ENCODE measurements at places on chromosomes 12 and 14.

GRCh38 chr14:76917158-76917596 is 91.0 kb downstream of the LRRC74A start:
- DNase-seq: peak; percentile 82

DNA sequence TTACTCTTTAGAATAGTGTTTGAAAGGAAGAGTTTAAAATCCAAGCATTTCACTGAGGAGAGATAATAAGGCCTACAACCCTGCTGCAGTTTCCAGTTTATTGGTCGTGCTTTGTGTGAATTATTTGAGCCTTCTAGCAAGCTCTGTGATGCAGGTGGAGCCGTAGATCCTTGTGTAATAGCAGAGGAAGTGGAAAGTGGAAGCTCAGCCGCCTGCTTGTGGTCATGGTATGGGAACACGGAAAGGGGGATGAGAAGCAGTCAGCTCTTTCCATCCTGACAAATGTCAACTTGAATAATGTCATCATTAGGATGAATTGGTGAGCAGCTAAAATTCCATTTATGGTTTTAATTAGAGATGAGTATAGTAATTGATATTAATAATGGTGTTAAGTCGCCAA is 29.1 kb downstream of the SYNE2 start:
- no peak for DNase-seq

DNA sequence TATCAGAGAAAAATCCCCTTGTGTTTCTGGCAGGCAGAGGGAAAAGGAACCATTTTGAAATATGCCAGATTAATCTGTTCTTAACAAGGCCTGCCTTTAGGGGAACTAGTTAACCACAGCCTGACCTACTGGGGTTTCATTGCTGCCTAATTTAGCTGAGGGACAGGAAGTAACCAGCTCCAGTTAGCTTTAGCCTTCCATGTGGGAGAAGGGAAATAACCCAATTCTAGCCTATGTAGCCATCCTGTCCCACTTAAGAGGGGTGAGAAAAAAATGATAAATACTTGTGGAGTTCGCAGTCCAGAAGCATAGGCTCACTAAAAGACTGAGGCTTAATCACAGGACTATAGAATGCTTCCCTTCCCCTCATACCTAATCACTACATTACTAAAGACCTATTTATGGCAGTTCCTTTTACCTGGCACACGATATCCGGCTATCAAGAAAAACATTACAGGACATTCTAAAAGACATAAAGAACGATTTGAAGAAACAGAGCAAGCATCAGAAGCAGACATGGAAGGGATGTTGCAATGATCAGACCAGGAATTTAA is 22.8 kb downstream of the COX8C start:
- no peak for DNase-seq

DNA sequence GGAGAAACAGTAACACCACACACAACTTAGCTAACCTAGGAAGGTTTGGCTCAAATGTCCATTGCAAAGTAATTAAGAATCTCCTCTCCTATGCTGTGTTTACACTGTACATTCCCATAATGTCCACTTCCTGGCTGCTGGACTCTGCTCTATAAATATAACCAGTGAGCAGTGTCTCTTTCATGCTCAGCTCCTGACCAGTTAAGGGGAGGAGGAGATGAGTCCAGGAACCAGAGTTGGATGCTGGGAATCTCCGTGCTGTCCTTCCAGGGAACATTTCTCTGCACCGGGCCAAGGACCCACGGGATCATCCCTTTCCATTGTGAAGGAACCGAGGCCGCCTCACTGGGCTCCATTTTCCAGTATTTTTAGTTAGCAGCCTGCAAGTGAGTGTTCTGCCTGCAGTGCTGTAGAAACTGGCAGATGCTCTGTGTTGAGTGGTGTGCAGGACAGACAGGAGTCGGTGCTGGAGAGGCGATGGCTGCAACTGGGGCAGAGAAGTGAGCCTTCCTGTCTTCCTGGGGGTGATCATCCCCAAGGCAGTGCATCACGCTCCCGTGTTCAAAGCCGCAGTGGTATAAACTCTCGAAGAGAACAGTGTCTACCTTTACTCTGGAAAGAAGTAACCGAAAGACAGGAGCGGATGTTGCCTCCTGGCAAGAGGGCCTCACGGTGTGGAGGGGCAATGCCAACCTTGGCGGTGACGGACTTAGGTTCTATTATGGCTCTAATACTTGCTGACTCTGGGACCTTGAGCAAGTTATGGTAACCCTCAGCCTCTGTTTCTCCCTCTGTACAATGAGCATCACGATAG is 195.5 kb downstream of the CACNA1C start:
- DNase-seq: no peak

- DNase-seq: no peak
Observed at GRCh38 chr14:95197551-95197950, 40.2 kb upstream of the DICER1 start.
